Large intestine (tissue), 12 donors: ENCODE measurements at places on chromosomes 3 and 15. TPM values are rescaled to one million over a fixed set of nuclear protein-coding genes. Genes with fewer than 3 reads are reported as not detected.

- DNase-seq = peak; percentile 47
- no peaks in the 10 kb centered on the region for H3K27me3 ChIP-seq
- H3K27ac ChIP-seq = peak overlapping the region; percentile 45
- H3K4me3 ChIP-seq = no peak overlapping the region
- H3K36me3 ChIP-seq = no peaks in the 10 kb centered on the region
- peaks cover 7% of the 10 kb centered on the region for H3K4me1 ChIP-seq
Measured at GRCh38 chr3:165643425-165643824, 193.8 kb downstream of the BCHE start.

GRCh38 chr15:96412906-96413231 is 82.4 kb downstream of the NR2F2 start:
- H3K4me1 ChIP-seq = peaks cover 13% of the 10 kb centered on the region
- H3K4me3 ChIP-seq = no peak overlapping the region
- H3K27ac ChIP-seq = no peak overlapping the region
- no peaks in the 10 kb centered on the region for H3K36me3 ChIP-seq
- no peak for DNase-seq

DNA sequence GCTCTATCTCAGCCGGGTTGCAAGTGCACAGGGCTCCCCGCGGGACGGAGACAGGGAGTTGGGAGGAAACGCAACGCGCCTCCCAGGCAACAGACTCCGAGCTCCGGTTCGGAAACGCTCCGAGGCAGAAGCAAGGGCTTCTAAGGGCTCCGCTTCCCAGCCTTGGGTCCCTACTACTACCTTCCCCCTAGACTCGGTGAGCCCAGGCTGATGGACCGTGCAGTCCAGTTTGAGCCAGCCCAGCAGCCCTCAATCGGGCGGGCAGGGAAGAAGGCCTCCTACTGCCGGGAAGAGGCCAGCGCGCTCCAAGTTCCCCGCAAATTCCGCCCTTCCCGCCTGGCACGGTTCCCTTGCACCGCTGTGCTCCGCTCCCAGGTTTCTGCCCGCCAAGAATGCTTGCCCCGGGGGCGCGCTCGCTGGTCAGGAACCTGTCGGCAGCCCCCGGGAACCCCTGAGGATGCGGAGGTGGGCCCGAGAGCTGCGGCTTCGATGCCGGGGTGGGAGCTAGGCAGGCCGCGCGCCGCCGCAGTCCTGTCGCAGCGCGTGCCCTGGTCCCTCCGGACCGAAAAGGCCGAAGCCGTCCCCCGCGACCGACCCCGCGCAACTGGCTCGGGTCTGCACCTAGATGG is 728 bp downstream of the TRANK1 start:
- peak overlapping the region; percentile 24 for H3K27ac ChIP-seq
- DNase-seq = peak; percentile 73
- H3K27me3 ChIP-seq = peaks cover 22% of the 10 kb centered on the region
- H3K36me3 ChIP-seq = no peaks in the 10 kb centered on the region

The HTR3C gene
- not detected for polyA plus RNA-seq

The GAP43 gene
- 39.3 TPM for polyA plus RNA-seq

The ECT2 gene
- polyA plus RNA-seq = 16.2 TPM

The SAMMSON gene
- polyA plus RNA-seq = 0.09 TPM

GRCh38 chr3:20701641-20702040 is 515.6 kb upstream of the SGO1 start:
- H3K4me3 ChIP-seq = no peak overlapping the region

The LRRC58 gene
- polyA plus RNA-seq = 23.0 TPM

The TMEM108 gene
- polyA plus RNA-seq = 2.8 TPM

- H3K27ac ChIP-seq = no peak overlapping the region
- no peaks in the 10 kb centered on the region for H3K4me1 ChIP-seq
- H3K27me3 ChIP-seq = no peaks in the 10 kb centered on the region
- no peak for DNase-seq
- no peaks in the 10 kb centered on the region for H3K36me3 ChIP-seq
Measured at GRCh38 chr3:112815981-112816380, 30.7 kb downstream of the CD200R1L start.

The SAMD7 gene
- polyA plus RNA-seq = not detected

GRCh38 chr15:80992006-80992405 is 2.4 kb upstream of the MESD start:
- no peak overlapping the region for H3K4me3 ChIP-seq
- no peaks in the 10 kb centered on the region for H3K36me3 ChIP-seq
- no peak overlapping the region for H3K27ac ChIP-seq
- H3K27me3 ChIP-seq = no peaks in the 10 kb centered on the region
- DNase-seq = no peak

DNA sequence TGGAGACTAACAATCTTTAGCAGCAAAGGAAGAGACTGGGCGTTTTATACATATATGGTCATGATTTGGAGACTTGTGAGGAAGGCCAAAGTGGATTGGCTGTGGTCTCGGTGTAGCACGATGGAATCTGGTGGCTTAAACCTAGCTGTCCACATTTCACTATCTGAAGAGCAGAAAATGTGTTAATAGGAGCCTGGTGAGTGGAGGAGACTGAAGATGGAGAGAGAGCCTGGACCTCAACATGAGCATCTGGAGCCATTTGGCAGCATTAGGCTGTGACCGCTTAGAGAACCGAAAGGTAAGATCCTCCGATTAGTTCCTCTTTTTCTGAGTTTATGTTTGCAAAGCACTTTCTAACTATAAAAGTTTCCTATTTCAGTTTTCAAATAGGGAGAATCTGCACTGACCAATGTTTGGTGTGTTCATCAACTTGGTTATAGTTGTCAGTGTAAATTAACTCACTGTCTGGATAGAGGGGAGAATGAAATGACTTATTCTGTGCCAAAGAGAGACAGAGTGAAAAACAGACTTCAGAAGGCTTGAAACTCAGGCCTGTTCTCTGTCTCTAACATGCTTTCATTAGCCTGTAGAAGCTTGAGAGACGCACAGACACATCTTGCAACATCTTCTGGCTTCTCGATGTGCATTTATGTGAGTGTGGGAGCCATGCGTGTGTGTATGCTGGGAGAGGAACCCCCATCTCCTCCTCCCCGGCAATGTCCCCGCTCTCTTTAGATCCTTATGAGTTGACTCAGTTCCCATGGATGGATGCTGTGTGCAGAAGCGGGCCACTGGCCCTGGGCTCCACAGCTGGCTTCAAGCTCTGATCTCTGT is 244.7 kb upstream of the TBL1XR1 start:
- H3K4me3 ChIP-seq = no peak overlapping the region
- DNase-seq = no peak
- H3K27ac ChIP-seq = no peak overlapping the region
- no peaks in the 10 kb centered on the region for H3K36me3 ChIP-seq
- no peaks in the 10 kb centered on the region for H3K27me3 ChIP-seq
- H3K4me1 ChIP-seq = peaks cover 17% of the 10 kb centered on the region

The SOX2 gene
- 1.8 TPM for polyA plus RNA-seq

The TRIM42 gene
- polyA plus RNA-seq = not detected

DNA sequence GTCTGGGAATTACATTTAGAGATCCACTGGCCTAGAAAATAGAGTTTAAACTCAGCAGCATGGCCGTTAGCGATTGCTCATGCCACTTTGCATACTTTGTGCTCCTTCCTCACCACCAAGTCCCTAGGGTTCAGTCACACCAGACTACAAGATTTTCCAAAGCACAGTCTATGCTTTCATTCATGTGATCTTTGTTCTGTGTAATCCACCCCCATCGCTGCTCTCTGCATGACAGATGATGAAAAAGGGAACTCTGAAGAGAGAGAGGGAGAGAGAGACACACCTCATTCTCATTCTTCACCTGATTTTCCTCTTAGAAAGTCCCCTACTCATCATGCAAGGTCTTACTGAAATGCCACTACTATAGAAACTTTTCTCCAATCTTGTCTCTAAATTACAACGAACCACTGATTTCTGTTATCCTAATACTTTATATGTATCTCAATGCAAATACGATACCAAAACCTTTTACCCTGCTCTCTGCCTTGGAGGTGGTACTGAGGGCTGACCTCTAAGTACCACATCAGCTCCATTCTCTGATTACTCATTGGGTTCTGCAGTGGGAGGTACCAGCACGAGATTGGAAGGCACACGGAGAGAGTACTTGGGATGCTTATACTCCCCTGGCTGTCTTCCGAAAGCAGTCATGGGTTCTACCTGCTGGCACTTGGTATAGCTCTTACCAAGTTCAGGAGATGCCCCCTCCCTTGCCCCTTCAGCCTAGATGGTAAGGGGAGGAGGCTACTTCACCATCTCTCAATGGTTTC is 1.1 kb upstream of the PARP15 start:
- no peaks in the 10 kb centered on the region for H3K4me1 ChIP-seq
- no peak overlapping the region for H3K4me3 ChIP-seq
- H3K27me3 ChIP-seq = peaks cover 2% of the 10 kb centered on the region
- H3K27ac ChIP-seq = no peak overlapping the region

The ANAPC13 gene
- 77.1 TPM for polyA plus RNA-seq

The PLSCR5 gene
- polyA plus RNA-seq = 0.10 TPM

DNA sequence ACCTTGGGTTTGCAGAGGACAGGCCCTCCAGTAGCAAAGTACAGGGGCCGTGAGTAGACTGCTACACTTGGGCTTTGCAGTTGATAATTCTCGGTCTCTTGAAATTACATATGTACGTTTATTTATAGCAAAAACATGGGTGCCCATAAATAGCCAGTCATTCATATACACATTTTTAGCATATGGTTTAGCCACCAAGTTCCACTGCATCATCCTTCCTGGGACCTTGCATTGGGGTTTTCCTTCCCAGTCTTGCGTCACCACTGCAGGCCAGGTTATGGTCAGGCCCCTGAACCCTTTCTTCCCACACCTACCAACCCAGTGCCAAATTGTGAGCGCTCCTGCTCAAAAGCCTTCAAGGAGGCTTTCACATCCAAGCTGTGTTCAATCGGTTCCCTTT is 12.7 kb downstream of the KLHL25 start:
- H3K27ac ChIP-seq = no peak overlapping the region
- no peak overlapping the region for H3K4me3 ChIP-seq
- peaks cover 15% of the 10 kb centered on the region for H3K4me1 ChIP-seq
- no peaks in the 10 kb centered on the region for H3K27me3 ChIP-seq

The KCNAB1 gene
- polyA plus RNA-seq = 2.5 TPM

- H3K27ac ChIP-seq = no peak overlapping the region
- peaks cover 12% of the 10 kb centered on the region for H3K4me1 ChIP-seq
- H3K27me3 ChIP-seq = no peaks in the 10 kb centered on the region
Measured at GRCh38 chr15:82537351-82537908, 2.8 kb downstream of the RPS17 start.

GRCh38 chr3:102094506-102094905 is 245.2 kb downstream of the NFKBIZ start:
- H3K36me3 ChIP-seq = no peaks in the 10 kb centered on the region
- H3K4me1 ChIP-seq = peaks cover 28% of the 10 kb centered on the region
- DNase-seq = peak; percentile 50
- H3K4me3 ChIP-seq = no peak overlapping the region

The DUOXA1 gene
- 0.15 TPM for polyA plus RNA-seq

The GOLGA6L4 gene
- 8.2 TPM for polyA plus RNA-seq

- H3K36me3 ChIP-seq = no peaks in the 10 kb centered on the region
- H3K4me3 ChIP-seq = no peak overlapping the region
- no peak overlapping the region for H3K27ac ChIP-seq
- no peak for DNase-seq
- H3K4me1 ChIP-seq = no peaks in the 10 kb centered on the region
Measured at GRCh38 chr3:58874248-58874741, 175.5 kb downstream of the CFAP20DC start.

DNA sequence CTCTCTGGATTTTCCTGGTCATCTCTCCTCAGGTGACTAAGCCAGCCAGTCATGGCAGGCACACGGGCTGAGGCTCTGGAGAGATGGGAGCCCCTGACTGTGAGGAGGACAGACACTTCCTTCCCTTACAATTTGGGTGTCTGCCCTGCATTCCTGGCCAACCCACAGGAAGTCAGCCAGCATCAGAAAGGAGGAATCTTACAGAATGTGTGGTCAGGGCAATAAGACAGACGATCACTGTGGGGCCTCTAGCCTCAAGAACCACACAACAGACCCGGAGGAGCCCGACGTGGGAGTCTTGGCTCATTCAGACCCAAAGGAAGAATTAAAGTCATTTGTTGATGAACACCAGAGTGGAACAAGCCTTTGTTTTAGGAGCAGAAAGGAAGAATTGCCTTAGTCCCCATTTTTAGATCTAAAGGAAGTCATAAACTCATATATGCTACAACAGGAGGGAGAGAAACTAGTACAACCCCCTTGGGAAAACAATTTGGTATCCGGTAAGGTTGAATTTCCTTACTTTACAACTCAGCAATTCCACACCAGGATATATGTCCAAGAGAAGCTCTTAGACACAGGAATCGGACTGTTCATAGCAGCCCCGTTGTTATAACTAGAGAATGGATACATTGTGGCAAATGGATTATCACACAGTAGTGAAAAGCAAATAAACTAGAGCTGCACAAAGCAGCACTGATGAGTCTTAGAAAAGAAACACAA is 62.2 kb downstream of the ABTB1 start:
- peak; percentile 32 for DNase-seq
- peaks cover 21% of the 10 kb centered on the region for H3K4me1 ChIP-seq
- no peak overlapping the region for H3K4me3 ChIP-seq
- no peaks in the 10 kb centered on the region for H3K27me3 ChIP-seq
- no peaks in the 10 kb centered on the region for H3K36me3 ChIP-seq

GRCh38 chr3:169286992-169287391 is 376.5 kb downstream of the MECOM start:
- no peaks in the 10 kb centered on the region for H3K27me3 ChIP-seq
- H3K4me1 ChIP-seq = peaks cover 29% of the 10 kb centered on the region
- H3K27ac ChIP-seq = no peak overlapping the region
- no peak for DNase-seq

DNA sequence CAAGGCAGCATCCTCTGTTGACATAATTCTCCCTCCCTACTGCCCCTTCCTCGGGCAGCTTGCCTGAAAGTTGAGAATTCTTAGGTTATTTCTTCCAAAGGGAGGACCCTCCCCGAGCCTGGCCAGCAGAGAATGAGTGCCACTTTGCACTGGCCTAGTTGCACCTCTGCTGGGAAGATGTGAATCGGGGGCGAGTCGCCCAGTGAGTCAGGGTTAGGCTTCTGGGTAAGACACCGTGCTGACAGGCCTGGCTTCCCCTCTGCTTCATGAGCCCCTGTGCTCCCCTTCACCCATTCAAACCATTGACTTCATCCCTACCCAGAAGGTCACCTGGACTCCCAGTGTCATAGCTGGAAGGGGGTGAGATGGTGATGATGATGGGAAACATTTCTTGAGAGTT is 82.3 kb downstream of the AAGAB start:
- no peak for DNase-seq
- H3K36me3 ChIP-seq = peaks cover 72% of the 10 kb centered on the region
- peaks cover 4% of the 10 kb centered on the region for H3K4me1 ChIP-seq

DNA sequence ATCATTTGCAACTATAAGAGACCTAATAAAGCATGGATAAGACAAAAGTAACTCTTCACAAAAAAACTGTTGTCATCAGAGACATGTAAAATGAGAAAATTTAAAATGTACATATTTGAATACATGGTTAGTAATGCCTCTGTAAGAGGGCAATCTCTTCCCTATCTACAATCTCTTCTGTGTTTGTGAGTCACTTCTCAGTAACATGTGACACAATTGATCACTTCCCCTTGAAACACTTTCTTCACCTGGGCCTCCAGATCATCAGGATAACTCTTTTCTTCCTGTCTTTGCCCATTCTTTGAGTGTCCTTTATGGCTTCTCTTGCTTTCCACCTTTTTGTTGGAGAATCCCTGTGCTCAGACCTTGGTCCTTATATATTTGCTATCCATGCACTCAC is 50.4 kb downstream of the TFDP2 start:
- H3K4me3 ChIP-seq = no peak overlapping the region
- no peak overlapping the region for H3K27ac ChIP-seq
- H3K36me3 ChIP-seq = no peaks in the 10 kb centered on the region
- no peaks in the 10 kb centered on the region for H3K27me3 ChIP-seq
